ENCODE measurements at places on chromosomes 16 and 17.

DNA sequence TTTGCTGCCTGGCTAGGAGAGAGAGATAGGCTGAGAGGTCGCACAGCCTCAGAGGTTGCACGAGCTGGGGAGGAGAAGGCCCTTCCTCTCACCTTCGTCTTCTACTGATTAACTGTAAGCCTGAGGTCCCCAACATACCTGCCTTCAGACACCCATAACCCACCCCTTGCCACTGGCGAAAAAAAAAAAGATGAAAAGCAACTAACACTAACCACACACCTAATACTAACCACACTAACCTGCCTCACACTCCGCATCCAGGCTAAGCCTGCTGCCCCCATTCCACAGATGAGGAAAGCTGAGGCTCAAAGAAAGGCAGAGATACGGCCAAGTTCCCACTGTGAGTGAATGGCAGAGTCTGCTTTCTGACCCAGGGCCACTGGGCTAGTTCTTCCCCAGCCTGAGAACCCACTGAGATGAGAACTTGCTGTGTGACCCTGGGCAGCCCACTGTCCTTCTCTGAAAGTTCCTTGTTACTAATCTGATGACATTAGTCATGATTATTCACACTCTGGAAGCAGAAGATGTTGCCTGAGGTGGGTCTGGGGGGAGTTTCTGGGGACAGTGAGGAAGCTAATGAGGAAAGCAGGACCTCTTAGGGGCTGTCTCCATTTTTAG, 4.6 kb downstream of the IL21R start:
- no peak for DNase-seq

GRCh38 chr17:69672924-69673323, 258.4 kb downstream of the MAP2K6 start:
- DNase-seq, result no peak

DNA sequence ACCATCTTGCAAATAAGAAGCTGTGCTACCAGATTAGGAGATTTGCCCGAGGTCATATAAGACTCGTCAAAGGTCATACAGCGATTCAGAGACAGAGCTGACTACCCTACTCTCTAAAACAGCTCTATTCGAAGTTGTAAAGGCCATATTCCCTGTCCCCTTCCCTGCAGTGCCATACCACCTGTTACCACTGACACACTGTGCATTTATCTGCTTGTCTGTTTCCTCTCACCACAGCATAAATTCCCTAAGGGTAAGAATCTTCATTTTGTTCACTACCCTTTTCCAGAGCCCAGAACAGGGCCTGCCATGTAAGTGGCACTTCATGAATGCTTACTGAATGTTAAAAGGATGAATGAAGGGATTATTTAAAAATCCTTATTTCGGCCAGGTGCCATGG, 3.4 kb upstream of the KSR1 start:
- no peak for DNase-seq

GRCh38 chr16:3004319-3004718, 8.4 kb upstream of the CLDN9 start:
- peak; percentile 46 for DNase-seq

GRCh38 chr17:19453296-19453695, 42.3 kb downstream of the RNF112 start:
- no peak for DNase-seq

DNA sequence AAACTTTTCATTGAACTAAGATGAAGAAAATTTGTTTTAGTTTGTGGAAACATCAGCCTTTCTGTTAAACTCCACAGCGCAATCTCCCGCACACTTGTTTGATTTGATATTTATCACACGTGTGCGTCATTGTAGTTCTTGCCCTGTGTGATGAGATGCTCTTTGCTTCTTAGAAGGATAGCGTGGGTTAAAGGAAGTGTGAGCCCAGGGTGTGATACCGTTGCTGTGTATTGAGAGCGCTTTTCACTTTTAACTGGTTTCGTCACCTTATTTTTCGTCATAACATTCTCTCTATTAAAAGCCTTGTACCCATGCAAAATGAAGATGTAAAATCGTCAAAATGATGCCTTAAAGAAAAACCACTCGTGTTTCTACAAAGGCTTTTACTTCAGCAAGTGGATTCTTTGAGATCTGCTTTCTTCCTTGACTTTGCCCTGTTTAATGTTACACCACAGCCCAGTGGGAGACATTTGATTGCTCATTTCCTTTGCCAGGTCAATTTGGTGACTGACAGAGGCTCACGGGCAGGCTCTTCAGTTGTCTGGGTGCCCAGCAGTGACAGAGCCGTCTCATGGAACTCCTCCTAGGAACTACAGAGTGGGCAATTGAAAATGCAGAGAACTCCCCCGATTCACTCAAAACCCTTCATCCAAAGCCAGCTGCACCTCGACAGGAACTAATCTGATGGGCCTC, 61.1 kb downstream of the RPA1 start:
- DNase-seq, result no peak

GRCh38 chr16:7861891-7862582, 529.4 kb downstream of the RBFOX1 start:
- DNase-seq, result no peak

DNA sequence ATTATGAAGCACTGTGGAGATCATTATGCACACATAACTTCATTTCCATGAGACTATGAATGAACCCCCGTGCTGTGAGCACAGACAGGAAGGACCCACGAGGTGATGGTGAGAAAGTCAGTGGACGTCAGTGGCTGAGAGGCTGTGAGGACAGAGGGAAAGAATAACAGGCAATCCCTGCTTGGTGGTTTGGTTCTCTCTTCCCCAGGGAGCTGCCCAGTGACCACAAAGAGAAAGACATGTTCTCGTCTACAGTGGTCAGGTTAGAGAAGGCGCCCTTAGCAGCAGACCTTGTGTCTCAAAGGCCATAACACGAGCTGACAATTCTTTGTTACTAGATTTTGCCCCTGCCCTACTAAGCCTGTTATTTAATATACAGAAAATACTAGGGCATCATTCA, 609.2 kb downstream of the TOX3 start:
- no peak for DNase-seq

- DNase-seq, result no peak
Measured at GRCh38 chr16:25095636-25096035, 15.9 kb upstream of the LCMT1 start.

GRCh38 chr17:35554668-35555067, 6.0 kb downstream of the SLFN14 start:
- no peak for DNase-seq

GRCh38 chr17:64131606-64132270, 1.8 kb upstream of the ERN1 start:
- DNase-seq, result no peak

- no peak for DNase-seq
Measured at GRCh38 chr16:85768199-85768598, 17.3 kb upstream of the C16orf74 start.
